MCF 10A (cell line): ENCODE measurements at places on chromosomes 12 and 14. TPM values are rescaled to one million over a fixed set of nuclear protein-coding genes. Genes with fewer than 3 reads are reported as not detected.

The DNAH10 gene
- 0.21 and 0.22 TPM in 2 replicates for total RNA-seq

GRCh38 chr14:96038558-96038919 is 623 bp upstream of the C14orf132 start:
- DNase-seq = no peak

- DNase-seq = no peak
Observed at GRCh38 chr14:67360470-67361206, 510 bp downstream of the EIF2S1 start.

DNA sequence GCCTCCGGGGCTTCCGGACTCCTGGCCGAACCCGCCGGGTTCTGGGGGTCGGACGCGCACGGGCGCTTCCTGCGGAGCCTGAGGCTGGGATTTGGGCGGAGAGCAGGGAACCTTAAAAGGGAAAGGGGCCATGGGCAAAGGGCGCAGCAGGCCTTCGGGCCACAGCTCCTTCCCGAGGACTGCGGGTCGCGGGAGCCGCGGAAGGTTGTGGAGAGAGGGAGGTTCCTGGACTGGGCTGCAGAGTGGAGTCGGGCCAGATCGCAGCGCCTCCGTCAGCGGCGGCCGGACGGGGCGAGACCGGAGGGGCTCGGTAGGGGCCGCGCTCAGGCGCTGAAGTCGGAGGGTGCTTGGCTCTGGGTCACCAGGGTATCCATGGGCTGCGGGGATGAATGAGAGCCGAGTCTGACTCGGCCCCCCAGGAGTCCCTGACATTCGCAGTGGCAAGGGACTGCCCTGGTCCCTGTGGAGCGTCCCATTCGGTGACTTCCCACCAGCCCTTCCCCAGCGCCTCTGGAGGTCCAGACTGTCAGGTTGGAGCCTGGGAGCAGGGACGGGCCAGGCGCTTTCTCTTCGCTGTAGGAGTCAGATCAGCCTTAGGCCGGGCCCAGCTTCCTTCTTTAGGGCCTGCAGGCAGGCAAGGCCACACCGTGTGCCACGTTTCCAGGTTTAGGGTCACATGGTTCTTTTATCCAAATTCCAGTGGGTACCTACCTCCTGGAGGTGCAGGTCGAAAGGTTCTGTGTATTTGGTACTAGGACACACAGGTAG is 938 bp upstream of the SLC25A29 start:
- DNase-seq = no peak

- DNase-seq = peak; percentile 35
Observed at GRCh38 chr14:102046337-102047278, 40.2 kb downstream of the HSP90AA1 start.

- no peak for DNase-seq
Observed at GRCh38 chr12:51862947-51863346, 14.4 kb upstream of the FIGNL2 start.

DNA sequence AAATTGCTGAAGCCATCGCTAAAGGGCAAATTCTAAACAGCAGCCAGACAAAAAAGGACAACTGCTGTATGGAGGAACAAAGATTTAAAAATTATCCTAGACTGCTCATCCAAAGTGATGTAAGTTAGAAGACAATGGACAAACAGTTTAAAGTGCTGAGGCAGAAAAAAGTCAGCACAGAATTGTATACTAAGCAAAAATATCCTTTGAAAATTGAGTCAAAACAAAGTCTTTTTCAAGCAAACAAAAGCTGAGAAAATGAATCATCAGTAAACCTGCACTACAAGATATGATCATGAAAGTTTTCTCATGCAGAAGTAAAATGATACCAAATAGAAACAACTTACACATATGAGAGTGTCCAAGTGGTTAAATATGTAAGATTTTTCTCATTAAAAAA is 43.6 kb downstream of the EML5 start:
- no peak for DNase-seq

DNA sequence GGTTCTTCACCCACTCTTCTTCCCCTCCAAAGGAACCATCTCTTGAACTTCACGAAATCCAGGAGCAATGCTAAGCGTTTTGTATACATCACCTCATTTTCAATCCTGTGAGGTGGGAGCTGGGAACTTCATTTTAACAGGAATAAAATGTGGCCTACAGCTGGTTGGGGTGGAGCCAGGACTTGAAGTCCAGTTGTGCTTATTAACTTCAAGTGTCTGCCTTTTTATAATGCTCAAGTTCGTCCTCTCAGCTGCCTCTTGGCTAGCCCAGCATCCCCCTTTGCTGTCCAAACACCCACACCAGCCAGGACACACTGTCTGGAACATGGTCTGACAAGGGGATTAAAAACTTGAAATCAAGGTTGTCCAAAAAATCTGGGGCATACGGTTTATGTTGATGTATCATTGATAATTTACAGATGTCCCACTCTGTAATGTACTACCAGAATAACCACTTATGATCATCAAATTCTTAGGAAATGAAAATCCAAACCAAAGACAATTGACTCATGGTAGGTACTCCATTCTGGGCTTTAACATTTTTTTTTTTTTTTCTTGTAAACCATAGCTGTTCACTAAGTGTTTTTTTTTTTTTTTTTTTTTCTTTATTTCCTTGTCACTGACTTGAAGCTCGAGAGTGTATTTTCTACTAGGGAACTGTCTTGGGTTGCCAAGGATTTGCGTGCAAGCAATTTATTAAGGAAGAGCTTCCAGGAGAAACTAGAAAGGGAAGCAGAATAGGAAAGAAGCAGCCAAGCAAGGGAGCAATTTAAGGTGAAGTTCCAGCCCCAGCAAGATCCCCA is 252.3 kb downstream of the EFCAB11 start:
- peak; percentile 6 for DNase-seq

GRCh38 chr12:18145924-18146323 is 55.9 kb upstream of the RERGL start:
- DNase-seq = peak; percentile 56

GRCh38 chr12:63382930-63383329 is 231.9 kb upstream of the AVPR1A start:
- DNase-seq = no peak

- peak; percentile 86 for DNase-seq
Observed at GRCh38 chr14:32473464-32473855, 144.4 kb downstream of the AKAP6 start.
